Mammary epithelial cell (primary cell): ENCODE measurements at places on chromosomes 3 and 15. TPM values are rescaled to one million over a fixed set of nuclear protein-coding genes. Genes with fewer than 3 reads are reported as not detected.

DNA sequence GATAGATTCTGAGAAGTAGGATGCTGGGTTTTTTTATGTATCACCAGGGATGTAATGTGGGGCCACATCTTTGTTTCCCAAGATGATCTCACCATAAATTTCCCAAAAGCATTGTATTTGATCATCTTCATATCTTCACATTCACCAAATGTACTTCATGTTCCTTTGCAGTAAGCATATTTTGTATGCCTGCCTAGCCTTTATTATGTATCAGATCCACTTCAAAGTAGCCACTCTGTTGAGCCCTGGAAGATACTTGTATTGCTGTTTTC, 14.2 kb upstream of the GATM start:
- no peak for DNase-seq

- no peak for DNase-seq
Observed at GRCh38 chr3:9600597-9600996, 47.0 kb upstream of the LHFPL4 start.

GRCh38 chr3:161314836-161315395, 56.4 kb downstream of the SPTSSB start:
- DNase-seq: peak; percentile 12

- DNase-seq: peak; percentile 60
Observed at GRCh38 chr3:28986922-28987321, 293.9 kb upstream of the RBMS3 start.

DNA sequence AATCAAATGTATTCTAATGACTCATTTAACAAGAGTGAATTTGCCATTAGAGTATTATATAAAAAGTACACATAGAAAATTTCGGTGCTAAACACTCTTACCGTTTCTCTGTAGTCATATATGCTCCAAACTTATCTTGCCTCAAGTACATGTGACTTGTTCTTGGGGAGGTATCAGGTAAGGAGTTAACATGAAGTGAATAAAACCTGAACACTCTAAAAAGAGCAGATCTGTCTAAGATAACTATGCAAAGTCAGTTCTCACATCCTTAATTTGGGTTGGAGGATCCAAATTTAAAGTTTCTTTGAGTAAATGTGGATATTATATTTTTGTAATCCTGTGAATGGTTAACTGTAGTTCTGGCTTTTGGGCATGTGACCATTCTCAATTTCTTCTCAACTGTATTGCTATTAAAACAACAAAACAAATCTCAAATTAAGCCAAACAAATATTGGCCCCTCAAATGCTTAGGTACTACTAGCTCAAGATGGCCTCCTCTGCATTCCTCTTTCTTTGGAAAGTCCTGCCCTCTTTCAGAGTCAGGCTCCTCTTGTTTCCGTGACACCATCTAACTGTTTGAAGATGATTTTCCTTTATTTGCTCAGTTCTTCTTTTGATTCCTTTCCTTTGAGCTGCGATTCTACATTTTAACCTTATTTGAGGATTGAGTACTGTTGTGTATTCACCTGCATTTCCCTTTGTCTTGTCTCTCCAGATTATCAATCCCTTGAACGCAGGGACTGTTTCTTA, 4.2 kb downstream of the EDEM1 start:
- DNase-seq: no peak

DNA sequence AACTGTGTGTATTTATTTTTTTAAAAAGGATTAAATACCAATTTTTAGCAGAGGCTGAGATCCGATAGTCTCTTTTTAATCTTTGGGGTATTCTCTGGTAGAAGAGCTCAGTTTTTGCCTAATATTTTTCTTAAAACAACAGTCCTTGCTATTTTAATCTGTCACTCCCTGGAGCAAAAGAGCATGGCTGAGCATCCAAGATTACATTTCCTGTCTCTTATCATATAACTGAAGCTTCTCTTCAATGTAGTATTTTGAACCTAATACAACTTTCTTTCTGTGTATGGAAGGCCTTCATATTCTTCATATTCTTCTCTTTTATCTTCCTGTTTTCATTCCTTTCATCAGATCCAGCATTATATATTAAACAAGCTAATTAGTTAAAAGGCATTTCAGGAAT, 293.7 kb downstream of the NSUN3 start:
- no peak for DNase-seq

DNA sequence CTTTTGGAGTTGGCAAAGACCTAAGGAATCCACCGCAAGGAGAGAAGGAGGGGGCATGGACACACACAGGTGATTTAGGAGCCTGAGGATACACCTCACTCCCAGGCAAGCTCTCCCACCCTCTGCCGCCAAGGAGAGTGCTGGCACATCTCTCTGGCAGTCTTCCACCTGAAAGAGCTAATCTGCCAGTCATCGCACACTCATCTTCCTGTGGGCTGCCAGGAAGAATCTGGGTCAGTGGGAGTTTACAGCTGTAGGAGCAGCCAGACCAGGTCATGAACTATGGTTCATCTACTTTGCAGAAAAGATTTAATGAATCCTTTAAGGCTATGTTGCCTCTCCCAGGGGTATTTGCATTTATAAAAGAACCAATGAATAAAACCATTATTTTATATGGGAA, 170.6 kb upstream of the TSC22D2 start:
- peak; percentile 94 for DNase-seq

DNA sequence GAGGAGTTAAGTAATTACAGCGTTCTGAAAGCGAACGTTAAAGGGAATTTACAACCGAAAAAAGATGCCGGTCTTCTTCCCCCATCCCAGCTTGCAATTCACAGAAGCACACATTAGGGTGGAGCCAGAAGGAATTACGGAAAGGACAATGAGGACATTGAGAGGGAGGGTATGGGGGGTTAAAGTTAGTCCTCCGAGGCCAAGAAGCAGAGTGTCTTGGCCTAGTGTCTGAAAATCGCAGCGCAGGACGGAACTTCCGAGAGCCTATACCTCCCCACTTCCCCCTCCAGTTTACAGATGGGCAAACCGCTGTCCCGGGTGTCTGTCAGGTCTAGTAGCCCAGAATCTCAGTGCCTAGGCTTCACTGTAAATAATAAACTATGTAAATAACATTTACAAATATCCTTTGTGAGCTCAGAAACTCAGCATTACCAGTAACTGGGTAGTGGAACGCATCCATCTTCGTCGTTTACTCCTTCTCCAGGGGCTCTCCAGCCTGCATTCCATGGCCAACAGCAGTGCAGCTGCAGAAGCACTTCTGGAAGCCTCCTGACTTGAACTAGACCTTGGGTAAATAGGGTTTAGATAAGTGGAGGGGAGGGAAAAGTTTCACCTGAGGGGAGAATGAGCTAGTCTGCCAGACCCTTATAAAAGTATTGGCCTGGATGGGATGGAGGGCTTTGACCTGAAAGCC, 922 bp downstream of the ADPRH start:
- no peak for DNase-seq

DNA sequence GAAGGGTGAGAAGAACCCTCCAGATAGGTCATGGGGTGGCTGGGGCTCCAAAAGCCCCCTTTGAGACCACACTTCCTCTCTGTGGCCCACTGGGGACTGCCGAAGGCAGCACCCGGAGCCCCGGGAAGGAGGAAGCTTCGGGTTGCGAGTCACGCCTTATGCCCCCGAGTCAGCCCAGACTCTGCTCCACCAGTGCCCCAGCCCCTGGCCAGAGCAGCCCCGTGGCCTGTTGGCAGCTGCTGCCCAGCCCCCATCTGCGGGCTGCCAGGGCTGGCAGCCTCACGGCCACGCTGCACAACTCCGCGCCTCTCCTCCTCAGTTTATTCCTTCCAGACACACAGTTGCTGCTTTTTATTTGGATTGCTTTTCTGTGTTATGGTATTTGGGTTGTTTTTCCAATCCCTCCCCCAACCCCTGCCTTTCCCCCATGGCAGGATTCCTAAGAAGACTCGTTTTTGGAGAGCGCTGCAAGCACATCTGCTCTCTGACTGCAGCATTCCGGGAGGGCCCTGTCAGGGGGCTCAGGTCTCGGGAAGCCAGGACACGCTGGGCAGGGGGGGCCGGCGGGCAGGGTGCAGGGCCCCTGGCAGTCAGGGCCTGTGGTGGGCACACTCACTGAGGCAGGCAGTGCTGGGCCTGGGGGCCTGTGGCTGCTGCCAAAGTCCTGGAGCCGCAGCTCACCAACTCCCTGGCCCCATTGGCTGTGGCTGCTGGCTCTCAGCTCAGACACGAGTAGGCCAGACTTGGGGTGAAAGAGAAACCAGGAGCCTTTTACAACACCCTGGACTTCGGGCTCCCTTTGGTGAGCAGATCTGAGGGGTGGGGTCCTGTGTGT, 20.2 kb downstream of the MAGEF1 start:
- no peak for DNase-seq

DNA sequence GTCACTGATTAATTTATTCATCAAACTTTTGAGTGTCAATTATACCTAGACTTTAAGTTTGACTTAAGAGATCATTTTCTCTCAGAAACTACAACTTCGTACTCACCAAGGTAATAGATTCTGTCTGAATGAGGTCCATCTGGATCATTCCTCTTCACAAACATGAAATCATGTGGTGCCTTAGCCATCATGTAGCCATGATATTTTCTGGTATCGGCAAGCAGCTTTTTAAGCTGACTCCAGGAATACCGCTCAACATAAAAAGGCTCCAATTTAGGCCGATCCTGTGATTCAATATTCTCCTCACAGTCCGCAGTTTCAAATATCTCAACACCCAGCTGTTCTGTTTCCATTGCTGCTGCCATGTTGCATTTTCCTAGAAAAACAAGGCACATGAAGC, 5.3 kb downstream of the DPP8 start:
- no peak for DNase-seq

GRCh38 chr3:11705049-11705448, 61.3 kb upstream of the VGLL4 start:
- DNase-seq: no peak

GRCh38 chr3:30664459-30664858, 58.1 kb downstream of the TGFBR2 start:
- DNase-seq: no peak

GRCh38 chr3:53171064-53171418, 10.0 kb downstream of the PRKCD start:
- DNase-seq: no peak

GRCh38 chr3:11382146-11382745, 110.0 kb downstream of the ATG7 start:
- no peak for DNase-seq

DNA sequence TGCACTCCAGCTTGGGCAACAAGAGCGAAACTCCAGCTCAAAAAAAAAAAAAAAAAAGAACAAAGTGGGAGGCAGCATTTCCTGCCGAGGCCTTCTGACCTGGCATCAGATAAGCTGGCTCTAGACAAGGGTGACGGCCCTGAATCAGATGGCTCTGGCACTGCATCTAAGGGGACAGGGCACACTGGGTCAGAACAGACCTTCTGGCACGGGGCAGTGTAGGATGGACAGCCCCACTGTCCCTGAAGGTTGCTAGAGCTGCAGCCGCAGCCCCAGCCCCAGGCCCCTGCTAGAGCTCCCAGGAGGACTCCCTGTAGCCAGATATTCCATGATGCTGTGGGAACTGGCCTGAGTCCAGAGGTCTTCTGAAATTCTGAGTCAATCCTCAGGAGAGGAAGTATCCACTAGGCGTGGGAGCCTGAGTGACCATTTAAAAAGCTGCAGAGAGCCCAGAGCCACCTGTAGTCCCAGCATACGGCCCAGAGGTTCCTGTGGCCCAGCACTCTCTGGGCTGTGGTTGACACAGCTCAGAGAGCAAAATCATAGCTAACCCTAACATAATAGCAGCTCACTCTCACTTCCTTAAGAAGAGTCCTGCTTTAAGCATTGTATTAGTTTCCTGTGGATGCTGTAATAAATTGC, 69.2 kb upstream of the MFGE8 start:
- no peak for DNase-seq

GRCh38 chr3:32733631-32734229, 48.7 kb downstream of the CNOT10 start:
- DNase-seq: no peak

DNA sequence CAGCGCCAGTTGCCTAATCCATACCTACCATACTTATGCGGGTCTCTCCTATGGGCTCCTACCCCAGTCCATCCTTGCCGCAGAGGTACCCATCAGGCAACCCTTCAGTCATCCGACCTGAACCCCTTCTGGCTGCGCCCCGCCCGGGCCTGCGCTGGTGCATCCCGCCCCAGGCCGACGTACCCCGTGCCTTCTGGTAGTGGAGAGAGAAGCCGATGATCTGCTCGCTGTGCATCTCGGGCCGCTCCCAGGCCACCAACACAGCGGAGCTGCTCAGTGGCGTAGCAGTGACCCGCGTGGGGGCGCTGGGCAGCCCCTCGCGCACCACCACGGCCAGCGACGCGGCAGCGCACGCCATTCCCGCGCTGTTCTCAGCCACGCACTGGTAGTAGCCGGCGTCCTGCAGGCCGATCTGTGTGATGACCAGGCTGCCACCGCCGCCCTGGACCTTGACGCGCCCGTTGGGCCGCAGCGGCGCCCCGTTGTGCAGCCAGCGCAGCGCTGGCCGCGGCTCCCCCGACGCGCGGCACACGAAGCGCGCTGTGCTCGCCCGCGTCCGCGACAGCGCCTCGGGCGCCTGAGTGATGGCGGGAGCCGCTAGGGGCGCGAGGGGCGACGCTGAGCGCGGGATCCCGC, 17.9 kb upstream of the IGDCC3 start:
- DNase-seq: no peak

- no peak for DNase-seq
Observed at GRCh38 chr3:158086776-158087175, 19.4 kb downstream of the SHOX2 start.

DNA sequence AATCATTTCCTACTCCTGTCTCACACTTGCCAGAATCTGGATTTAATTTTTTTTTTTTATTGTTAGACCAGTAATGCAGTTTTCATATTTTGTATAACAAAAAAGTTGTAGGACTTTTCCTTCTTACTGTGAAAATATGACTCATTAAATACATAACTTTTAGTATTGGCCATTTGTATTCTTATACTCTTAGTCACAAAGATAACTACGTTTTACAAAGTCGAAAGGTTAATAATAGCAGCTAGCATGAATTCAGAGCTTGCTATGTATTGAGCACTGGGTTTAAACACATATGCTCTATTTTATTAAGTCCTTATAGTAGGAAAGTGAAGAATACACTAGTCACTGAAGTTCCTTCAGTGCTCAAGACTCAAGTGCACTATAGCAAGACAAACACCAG, 43.1 kb downstream of the LRRN1 start:
- no peak for DNase-seq

GRCh38 chr3:38278841-38279240, 3.3 kb upstream of the SLC22A14 start:
- no peak for DNase-seq

The TRIM59 gene
- polyA plus RNA-seq: 4.9 TPM

The LRTM1 gene
- polyA plus RNA-seq: not detected

The MAP1A gene
- 1.1 TPM for polyA plus RNA-seq

The MYO1E gene
- polyA plus RNA-seq: 47.9 TPM

The IFT122 gene
- polyA plus RNA-seq: 11.9 TPM

The DHX30 gene
- polyA plus RNA-seq: 53.4 TPM

The ZIC1 gene
- not detected for polyA plus RNA-seq

The DNAH1 gene
- 0.44 TPM for polyA plus RNA-seq

The THSD4 gene
- polyA plus RNA-seq: 33.7 TPM

The AP4E1 gene
- polyA plus RNA-seq: 4.1 TPM

The ACTRT3 gene
- 1.3 TPM for polyA plus RNA-seq

The SEMA3F gene
- polyA plus RNA-seq: 108 TPM

The NANOGP8 gene
- polyA plus RNA-seq: not detected

The IQCF5 gene
- not detected for polyA plus RNA-seq

The DUOXA2 gene
- not detected for polyA plus RNA-seq

The SLC9A9 gene
- 2.8 TPM for polyA plus RNA-seq
